ENCODE measurements at places on chromosomes 13 and 19.
A peak's percentile ranks its signal among the peaks of the same experiment; 100 is the strongest.

DNA sequence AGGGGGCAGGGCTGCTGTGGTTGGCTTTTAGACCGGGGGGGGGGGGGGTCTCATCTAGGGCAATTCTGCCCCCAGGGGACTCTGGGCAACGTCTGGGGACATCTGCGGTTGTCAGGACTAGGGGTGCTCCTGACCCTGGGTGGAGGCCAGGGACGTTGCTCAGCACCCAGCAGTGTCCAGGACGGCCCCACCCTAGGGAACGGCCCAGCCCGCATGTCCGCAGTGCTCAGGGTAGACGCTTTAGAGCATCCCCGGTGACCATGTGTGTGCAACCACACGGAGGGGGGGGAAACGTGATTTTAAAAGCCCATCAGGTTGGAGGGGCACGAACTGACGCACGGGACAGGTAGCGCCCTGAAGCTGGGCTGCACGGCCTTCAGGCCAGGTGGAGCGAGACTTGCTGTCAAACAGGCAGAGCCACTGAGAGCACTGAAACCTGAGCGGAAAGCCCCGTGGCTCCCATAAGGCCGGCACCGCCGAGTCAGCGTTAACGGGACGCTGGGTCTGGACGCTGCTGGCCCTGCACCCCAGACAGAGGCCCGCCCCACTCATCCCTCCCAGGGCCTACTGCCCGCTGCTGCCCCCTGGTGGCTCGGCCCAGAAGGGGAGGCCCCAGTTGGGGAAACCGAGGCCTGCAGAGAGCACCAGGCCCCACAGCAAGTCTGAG lies 8.3 kb downstream of the CACTIN start:
- DNase-seq = peak; percentile 34

DNA sequence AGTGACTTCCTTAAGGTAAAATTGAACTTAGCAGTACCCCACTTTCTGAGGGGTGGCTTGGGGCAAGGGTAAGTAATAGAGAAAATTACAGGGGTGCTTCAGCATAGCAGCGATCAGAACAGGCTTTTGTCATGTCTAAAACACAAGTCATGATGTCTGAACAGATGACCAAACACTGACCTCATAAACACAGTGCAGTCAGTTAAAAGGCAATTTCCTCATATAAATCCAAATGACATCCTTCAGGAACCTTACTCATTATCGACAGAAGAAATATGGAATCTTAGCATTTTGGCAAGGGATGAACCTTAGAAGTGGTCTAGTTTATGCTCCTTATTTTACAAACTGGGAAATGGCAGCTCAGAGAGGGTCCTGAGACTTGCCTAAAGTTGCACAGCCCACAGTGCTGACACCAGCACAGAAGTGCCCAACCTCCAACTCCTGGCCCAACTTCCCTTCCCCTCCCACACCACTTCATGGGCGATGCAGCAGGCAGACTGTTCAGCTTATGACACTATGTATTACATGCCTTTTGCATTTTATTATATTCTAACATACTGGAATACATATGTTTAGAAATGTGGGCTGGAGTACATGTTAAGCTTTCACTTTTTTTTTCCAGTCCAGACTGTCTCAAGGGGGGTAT lies 3.6 kb downstream of the GJA3 start:
- DNase-seq = no peak

GRCh38 chr13:50220938-50221337 lies 205.7 kb downstream of the KCNRG start:
- DNase-seq = no peak

GRCh38 chr19:23273022-23273589 lies 22.9 kb upstream of the ZNF724 start:
- no peak for DNase-seq

GRCh38 chr13:100546713-100547405 lies 41.7 kb downstream of the GGACT start:
- DNase-seq = no peak

DNA sequence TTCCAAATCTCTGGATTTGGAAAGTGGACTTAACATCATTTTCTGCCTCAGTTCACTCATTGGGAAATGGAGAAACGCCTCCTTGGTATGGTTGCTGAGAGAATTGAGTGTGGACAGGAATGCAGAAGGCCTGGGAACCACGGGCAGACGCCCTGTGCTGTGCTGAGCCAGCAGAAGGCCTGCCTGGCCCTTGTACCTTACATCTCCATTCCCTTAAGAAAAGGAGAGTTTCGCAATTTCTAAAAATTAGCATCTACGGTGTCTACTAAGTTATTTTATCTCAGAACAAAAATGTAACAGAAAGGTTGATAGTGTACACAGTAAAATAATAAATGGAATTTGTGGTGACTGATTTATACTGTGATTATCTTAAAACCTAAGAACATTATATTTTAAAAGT lies 78.7 kb downstream of the IPO5 start:
- DNase-seq = no peak

DNA sequence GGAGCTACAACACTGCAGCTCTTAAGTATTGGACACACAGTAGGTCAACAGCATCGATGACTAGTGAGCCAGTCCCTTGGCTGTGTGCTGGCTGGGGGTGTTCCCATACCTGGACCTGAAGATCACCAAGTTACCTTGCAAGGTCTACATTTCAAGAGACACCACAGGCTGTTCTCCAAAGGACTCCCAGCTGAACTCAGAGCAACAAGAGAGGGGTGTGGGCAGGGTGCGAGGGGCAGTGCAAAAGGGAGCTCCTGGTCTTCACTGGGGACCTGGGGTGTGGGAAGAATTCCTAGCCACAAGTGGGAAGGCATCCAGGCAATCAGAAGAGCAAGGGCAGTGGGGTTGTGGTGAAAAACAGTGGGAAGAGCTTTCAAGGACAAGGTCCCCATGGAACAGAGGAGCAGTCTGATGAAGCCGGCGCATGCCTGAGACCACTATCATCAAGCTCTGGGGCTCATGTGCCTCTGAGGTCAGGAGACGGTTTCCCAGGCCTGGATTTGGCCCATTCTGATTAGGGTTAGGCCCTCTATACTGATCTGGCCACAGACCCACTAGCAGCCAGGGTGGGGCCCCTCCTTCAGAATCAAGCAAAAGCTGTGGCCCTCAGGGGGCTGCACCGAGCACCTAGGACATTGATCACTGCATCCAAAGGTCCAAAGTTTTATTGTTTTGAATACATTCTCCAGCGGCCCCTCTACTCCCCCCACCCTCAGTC lies 4.7 kb upstream of the GSK3A start:
- no peak for DNase-seq

DNA sequence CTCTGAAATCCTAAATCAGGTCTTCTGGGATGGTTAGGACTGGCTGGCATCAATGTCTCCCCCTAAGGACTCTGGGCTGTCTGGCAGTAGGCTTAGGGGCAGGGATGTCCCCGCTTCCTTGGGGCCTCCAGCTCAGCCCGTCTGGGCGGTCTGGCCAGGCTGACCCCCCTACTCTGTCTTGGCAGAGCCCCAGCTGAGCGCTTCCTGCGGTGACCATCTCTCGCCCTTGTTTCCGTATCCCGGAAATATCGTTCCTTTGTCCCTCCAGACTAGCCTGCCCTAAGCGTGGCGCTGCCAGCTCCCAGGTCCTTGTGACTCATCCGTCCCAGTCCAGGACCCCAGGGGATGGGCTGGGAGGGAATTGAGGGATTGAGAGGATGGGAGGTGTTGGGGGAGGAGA lies 11.3 kb downstream of the GTPBP3 start:
- DNase-seq = no peak
